Omental fat pad (tissue), 4 donors: ENCODE measurements at places on chromosomes 12 and 14. TPM values are rescaled to one million over a fixed set of nuclear protein-coding genes. Genes with fewer than 3 reads are reported as not detected.

Gene EMP1
- 712 TPM for total RNA-seq

Gene ALDH1L2
- total RNA-seq: 3.7 TPM

Gene NXPH4
- not detected for total RNA-seq

Gene CHGA
- total RNA-seq: not detected

Gene PELI2
- total RNA-seq: 11.1 TPM

Gene C12orf56
- not detected for total RNA-seq

Gene NKX2-8
- total RNA-seq: not detected

Gene SERPINA6
- total RNA-seq: 1.5 TPM

Gene BDKRB1
- not detected for total RNA-seq

Gene DCAF5
- 36.1 TPM for total RNA-seq
